Effector CD4-positive, alpha-beta T cell (primary cell): ENCODE measurements at places on chromosomes 4 and X.
A peak's percentile ranks its signal among the peaks of the same experiment; 100 is the strongest.

DNA sequence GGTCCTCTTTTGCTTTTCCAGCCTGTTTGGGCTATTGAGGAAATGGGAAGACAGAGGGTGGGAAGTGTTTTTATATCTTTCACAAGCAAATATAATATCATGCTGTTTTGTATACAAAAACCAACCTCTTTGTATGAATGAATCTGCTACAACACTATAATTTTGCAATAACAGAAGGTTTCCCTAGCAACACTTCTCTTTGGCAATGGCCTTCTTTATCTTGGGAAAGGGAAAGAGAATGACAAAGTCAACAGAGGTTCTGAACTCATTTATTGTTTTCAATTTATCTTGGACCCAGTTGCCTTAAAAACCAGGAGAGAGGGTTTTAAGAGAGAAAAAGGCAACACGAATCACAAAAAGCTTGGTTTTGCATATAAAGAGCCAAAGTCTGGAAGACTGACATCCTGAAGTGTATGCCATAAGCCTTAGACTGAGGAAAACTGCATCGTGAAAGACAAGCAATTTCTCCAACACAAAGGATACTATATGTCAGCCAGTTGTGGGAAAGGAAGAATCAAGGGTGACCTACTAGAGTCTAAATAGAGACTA is 121.8 kb upstream of the FAM241A start:
- no peak for DNase-seq

DNA sequence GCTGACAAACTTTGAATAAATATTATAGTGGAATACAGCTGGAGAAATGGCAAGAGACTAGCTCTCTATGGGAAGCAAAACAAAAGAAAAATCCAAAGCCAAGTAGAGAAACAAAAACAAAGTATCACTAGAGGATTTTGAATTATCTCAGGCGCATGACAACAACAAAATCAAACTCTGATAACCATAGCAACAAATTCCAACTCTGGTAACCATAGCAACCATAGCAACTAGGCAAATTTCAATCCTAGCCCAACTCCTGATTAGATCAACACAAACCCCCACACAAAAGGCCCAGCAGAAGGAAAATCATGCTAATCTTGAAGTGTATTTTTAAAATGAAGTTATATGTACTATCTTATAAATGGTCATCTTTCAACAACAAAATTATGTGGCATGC is 98.4 kb upstream of the MAGEE2 start:
- DNase-seq, result no peak

DNA sequence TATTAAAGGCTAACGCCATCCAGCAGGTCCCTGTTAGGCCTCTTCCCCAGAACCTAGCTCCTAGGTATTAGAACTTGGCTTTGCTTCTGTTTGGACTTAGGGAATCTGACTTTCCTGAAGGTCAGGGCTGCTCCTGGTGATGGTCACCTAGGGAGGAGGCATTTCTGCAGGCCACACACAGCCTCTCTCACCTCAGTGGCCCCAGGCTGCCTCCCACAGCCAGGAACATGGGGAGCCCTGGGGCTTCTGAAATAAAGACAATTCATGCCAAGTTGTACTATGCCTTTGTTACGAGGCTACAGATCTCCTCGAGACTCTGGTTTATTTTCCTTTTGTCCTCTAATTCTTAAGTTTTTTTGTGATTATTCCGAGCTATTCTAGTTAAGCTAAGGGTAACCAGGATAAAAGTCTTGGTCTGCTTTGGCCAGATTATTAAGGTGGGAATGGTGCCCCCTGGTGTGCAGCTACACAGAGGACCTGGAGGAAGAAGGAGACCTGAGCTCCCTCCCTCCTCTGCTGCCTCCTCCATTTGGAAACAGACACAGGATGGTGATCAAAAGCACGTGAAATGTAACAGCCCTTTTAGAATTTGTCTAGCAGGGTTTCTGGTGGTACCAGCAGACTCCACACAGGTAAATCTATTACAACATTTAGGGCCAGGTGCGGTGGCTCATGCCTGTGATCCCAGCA is 131.0 kb downstream of the DCLK2 start:
- DNase-seq, result no peak

- DNase-seq, result no peak
Measured at GRCh38 chr4:148425327-148426110, 16.7 kb downstream of the NR3C2 start.

DNA sequence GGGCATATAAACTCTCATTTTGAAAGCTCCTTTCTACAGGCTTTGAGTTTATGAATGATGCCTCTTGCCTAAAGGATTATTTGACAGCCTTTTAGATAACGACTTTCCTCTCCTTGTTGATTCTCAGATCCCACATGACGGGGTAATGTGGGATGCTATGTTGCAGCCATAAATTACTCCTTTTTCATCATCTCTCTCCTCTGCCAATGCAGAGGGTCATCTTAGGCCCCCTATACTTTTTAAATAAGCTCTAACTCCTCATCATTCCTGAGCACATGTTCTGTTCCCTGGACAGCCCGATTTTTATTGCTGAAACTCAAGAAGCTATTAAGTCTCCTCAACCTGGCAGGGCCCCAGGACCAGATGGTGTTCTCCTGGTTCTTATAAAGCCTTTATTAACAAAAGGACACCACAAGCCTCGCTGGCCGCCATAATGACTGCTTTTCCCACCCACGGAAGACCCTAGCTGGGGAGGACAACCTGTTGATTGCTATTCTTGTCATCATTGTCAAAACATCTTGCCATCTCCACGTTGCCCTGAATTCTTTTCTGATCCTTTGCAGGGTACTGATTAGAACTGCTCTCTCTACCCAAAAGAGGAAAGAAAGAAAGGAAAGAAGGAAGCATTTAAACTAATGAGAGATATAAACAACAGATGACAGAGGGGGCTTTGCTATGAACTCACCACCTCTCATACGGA is 150.7 kb downstream of the DHX15 start:
- no peak for DNase-seq

GRCh38 chr4:168832763-168833575 is 177.1 kb downstream of the CBR4 start:
- no peak for DNase-seq

DNA sequence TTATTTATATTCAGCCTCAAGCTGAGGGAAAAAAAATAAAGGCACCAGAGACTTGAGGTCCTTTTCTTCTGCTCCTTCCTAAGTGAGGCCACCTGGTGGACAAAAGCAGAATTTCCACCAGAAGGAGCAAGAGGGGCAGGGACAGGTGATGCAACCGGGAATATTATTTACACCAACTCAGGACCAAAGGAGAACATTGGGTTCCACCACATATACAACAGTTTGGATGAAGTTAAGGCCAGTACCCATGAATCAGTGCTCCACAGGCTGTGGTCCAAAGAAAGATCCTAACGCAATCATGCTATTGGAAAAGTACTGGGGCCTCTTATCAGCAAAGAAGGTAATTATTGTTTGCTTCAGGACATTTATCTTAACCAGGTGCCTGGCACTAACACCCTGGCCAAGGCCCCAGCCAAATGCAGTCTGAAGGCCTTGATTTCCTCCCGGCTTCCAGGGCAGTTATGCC is 57.4 kb downstream of the TSC22D3 start:
- DNase-seq, result peak; percentile 66

DNA sequence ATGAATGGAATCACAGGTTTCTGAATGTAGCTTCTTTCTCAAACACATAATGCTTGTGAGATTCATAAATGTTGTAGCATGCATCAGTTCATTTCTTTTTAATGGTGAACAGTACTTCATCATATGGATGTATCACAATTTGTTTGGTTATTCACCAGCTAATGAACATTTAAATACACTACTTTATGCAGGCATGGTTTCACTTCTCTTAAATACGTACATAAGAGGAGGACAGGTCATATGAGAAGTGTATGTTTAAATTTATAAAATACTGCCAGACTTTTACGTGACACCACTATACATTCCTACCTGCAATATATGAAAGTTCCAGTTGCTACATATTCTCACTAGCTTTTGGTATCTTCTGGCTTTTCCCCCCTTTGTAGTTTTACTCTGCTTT is 65.4 kb downstream of the ANKRD17 start:
- DNase-seq, result no peak

GRCh38 chr4:123081971-123082370 is 159.6 kb upstream of the NUDT6 start:
- no peak for DNase-seq
